ENCODE measurements at places on chromosomes 1 and 21.

- DNase-seq: no peak
These were observed 40.4 kb downstream of the PHC2 start for GRCh38 chr1:33390542-33390941.

- DNase-seq: no peak
These were observed 2.0 kb downstream of the CHML start for GRCh38 chr1:241638099-241638682.

DNA sequence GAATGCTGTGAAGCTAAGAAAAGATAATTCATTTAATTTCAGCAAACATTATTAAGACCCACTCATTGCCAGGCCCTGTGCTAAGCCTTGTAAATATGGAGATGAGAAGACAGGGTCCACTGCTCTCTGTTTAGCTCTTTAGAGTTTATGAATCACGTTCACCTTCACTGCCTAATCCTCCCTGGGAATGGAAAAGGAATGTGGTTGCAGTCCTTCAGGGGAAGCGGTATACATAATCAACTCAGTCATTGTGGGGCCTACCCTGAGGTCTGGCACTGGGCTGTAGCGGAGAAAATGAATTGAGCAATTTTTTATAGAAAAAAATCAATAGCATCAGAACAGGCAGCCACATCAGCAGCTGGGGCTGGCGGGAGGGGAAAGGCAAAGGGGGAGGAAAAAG, 412.1 kb upstream of the NFIA start:
- no peak for DNase-seq

DNA sequence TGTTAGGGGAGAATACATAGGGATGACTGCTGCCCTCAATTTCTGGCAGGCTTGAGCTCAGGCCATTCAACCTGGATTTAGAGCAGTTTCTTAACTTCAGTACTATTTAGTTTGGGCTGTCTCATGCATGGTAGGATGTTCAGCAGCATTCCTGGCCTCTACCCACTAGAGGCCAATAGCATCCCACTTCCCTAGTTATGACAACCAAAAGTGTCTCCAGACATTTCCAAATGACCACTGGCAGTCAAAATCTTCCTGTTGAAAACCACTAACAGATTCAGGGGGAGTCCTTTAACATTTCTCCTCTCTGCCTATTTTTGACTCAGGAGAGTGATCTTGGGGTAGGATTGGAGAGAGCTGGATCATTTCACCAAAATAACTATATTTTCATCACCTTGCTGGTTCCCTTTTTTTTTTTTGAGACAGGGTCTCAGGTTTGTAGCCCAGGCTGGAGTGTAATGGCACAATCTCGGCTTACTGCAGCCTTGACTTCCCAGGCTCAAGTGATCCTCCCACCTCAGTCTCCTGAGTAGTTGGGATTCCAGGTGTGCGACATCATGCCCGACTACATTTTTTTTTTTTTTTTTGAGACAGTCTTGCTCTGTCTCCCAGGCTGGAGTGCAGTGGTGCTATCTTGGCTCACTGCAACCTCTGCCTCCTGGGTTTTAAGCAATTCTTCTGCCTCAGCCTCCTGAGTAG, 8.7 kb downstream of the GNAT2 start:
- DNase-seq: no peak

GRCh38 chr21:41758550-41758949, 8.3 kb downstream of the RIPK4 start:
- no peak for DNase-seq

- peak; percentile 46 for DNase-seq
These were observed 39.9 kb downstream of the F5 start for GRCh38 chr1:169546087-169546995.

DNA sequence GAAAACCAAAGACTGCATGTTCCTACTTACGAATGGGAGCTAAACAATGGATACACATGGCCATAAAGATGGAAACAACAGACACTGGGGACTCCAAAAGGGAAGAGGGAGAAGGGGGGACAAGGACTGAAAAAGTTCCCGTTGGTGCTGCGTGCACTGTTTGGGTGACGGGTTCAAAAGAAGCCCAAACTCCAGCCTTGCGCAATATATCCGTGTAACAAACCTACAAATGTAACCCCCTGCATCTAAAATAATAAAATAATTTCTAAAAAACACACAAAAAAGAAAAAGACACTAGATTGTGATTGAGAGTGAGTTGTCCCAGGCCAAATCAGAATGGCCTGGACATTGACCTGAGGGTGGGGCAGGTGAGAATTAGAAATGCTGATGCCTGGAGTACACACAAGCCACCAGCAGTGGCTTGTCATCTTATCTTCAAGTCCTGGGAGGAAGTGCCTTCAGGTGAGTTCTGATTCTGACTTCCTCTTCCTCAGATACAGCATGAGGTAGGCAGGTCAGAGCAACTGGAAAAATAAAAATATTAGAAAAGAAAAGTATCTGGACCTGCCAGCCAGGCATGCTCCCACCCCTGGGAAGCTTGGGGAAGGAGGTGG, 54.7 kb downstream of the SPATA46 start:
- DNase-seq: no peak

DNA sequence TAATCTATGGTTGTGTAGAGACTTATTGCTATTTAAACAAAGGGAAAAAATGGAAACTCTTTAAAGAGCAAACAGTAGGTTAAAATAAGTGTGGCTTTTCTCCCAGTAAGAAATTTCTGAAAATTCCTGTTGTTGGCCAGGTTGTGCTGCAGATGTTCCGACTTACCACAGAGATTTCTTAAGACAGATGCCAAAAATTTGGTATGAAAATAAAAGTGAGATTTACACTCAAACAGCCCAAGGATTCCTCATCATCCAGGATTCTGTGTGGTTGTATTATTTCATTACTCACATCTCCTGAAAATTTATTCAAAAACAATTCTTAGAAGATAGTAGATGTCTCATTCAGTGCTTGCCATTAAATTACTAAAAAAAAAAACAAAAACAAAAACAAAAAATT, 296.7 kb upstream of the PTBP2 start:
- no peak for DNase-seq

DNA sequence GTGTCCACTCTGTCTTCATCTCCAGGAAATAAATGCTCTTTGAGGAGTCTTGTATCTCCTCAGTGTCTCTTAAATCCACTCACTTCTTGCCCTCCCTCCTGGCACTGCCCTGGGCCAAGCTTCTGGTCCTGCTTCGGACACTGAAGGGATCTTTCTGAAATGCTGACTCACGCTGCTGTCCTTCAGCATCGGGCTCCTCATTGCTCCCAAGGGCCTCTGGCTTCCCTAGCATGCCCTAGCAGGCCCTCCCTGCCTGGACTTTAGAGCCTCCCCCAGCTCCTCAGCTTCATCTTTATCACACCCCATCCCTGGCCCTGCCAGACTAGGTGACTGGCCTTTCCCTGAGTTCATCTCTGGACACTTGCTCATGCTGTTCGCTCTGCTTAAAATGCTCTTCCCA, 96.6 kb downstream of the FOXD2 start:
- no peak for DNase-seq

DNA sequence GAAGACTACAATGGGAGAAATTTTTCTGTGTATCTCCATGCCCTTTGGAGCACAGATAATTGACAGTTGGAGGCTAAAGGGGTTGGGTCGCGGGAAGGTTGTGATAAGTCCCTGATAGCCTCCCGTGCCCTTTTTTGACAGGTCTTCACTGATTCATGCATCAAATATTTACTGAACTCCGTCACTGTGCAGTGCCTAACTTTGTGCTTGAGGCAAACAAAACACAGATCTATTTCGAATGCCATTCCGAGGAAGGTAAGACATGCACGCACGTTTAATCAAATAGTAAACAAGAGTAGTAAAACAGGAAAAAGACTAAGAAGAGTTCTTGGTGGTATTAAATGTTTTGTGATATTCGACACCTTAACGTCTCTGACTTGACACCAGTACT, 494 bp upstream of the PIP5K1A start:
- no peak for DNase-seq

DNA sequence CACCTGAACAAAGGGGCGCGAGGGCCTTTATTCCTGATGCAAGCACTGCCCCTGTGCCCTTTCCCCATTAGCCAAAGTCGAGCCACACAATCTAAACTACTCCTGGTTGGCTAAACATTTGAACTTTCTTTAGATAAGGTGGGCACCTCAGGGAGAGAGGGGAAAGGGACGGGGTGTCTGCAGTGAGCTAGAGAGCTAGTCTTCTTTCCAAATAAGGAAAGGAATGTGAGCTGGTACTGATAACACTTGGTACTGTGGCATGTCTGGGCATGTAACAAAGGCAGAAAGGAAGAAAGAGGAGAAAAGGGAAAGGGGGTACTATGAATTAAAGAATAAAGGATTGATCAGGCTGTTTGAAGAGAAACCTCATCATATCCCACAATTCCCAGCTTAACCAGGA, 62.8 kb downstream of the OVGP1 start:
- no peak for DNase-seq

DNA sequence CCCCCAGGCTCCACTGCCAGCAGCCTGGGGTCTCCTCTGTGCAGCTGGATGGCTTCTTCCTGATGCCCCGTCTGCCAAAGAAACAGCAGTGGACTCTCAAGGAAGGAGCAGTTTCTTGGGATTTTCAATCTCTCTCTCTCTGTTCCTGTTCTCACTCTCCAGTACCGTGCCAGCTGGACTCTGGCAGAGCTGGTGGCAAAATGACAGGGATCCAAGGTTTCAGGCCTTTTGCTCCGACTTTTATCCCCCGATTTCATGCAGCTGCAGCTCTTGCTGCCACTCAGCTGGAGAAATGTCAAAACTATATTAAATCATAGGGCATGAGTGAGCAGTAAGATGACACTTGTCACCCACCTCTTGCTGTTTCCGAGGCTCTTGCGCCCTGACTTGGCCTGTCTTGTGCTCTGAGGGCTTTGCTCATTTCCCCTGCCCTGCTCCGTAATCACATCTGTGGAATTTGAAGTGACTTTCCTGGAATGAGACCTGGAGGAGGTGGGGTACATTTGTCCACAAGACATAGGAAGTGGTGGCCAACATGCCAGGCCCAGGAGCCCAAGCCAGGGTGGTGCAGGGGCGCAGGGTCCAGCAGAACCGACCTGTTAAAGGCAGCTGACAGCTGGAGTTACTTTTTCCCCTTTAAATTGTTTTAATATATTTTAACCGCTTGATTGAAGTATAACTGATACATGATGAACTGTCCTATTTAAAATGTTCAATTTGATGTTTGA, 576.2 kb downstream of the PTPRU start:
- no peak for DNase-seq

DNA sequence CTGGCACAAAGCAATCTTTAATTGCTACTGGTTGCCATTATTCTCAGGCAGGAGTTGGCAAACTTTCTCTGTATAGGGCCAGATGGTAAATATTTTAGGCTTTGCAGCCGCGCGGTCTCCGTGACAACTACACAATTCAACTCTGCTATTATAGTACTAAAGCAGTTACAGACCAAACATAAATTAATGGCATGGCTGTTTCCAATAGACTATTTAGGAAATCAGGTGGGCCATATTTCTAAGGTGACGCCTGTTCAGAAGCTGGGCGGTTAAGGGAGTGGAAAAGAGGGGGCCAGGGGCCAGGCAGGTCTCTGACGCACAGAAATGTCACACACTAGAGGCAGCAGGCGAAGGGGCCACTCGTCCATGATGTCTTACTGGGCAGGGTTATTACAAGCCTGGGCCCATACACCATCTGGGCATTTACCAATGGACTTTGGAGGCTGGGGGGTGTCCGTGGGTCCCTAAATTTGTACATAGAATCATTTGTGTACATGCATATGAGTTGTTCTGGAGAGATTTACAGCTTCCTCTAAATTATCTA, 80.1 kb downstream of the STUM start:
- DNase-seq: no peak

DNA sequence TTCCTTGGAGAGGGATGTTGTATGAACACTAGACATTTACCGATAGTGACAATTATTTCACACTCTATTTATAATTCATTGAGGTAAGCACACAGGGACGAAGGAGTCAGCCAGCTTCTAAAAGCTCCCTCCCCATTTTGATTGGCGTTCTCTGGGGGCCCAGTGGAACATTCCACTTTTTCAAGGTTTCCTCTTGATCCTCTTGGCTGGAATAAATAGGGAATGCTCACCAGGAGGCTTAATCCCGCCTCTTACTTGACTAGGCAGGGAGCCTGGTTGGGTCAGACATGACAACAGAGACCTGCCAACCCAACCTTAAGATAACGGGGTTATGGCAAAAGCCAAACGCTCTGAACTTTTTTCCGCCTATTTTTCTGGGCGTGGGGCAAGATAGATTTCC, 974 bp downstream of the ACTN2 start:
- no peak for DNase-seq

DNA sequence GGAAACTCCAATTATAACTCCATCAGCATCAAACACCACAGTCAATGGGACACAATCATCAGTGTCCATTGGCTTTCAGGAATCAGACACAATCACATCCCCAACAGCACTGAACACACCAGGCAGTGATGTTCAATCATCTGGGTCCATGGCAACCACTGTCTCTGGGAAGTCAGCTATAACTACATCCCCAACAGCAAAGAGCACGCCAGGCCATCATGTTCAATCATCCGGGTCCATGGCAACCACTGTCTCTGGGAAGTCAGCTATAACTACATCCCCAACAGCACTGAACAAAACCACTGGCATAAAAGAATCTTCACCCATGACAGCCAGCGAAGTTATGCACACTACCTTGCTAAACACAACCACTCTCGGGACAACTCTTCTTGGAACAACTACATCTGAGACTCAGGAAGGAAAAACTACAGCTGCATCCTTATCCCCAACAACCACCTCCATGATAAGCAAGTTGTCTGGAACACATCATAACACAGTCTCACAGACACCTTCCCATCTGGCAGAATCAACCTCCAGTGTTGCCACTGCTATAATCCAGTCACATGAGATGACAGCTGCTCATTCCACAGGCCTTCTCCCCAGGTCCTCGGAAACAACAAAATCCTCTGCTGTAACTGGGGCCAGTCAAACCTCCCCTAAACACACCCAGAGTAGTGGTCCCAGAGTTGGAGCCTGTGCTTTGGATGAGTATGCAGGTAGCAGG, 19.9 kb downstream of the CATSPER4 start:
- no peak for DNase-seq

DNA sequence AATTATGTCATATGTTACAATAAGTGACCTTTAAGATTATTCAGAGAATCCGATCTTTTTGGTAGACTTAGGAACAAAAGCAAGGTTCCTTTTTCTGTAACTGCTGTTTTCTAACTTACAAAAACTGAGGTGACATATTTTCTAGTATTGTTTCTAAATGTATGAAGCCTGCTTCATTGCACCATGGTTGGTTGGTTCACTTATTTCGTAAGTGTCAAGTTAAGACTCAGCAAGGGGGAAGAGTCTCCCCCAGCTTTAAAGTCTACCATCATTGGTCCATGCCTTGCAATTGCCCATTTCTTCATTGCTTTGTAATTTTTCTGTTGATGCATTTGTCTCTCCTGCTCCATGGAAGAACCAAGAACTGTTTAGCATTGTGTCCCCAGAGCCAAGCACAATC, 136.9 kb downstream of the DISC1 start:
- DNase-seq: no peak

GRCh38 chr1:221723018-221723847, 18.7 kb downstream of the DUSP10 start:
- no peak for DNase-seq

GRCh38 chr1:32592943-32593342, 53.7 kb downstream of the ZBTB8A start:
- no peak for DNase-seq

Data from stimulated activated CD4-positive, alpha-beta T cell treated with anti-CD3 and anti-CD28 coated beads, Interleukin-15, amount 100 ng/mL, for 24 hours (primary cell).